MCF 10A (cell line): ENCODE measurements at places on chromosomes 1 and 21. TPM values are rescaled to one million over a fixed set of nuclear protein-coding genes. Genes with fewer than 3 reads are reported as not detected.
A peak's percentile ranks its signal among the peaks of the same experiment; 100 is the strongest.

- H3K27me3 ChIP-seq: no peaks in the 10 kb centered on the region
- H3K4me1 ChIP-seq: peaks cover 5% of the 10 kb centered on the region
- peaks cover 62% of the 10 kb centered on the region for H3K36me3 ChIP-seq
- H3K27ac ChIP-seq: no peak overlapping the region
These were observed 7.2 kb upstream of the NHLH1 start for GRCh38 chr1:160359559-160360226.

ETV3L gene
- not detected in 2 replicates for total RNA-seq

DNA sequence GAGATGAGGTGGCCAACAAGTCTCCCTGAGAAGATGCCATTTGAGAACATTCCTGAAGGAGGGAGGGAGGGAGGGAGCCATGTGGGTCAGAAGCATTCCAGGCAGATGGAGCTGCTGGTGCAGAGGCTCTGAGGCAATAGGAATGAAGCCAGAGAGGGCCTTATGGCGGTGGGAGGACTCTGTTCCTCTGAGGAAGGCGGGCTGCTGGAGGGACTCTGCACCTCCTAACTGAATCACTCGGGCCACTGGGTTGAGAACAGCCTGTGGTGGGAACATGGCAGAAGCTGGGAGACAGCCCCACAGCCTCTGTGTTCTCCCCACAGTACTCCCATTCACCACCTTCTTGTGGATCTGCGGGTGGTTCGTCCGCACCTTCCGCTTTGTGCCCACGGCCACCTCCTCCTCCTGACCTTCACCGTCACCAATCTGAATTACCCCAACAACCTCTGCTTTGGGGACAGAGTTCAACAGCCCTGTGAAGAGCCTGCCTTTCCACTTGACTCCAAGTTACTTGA, 2.4 kb upstream of the TMEM125 start:
- no peak overlapping the region for H3K4me3 ChIP-seq
- no peak overlapping the region for H3K27ac ChIP-seq
- peaks cover 9% of the 10 kb centered on the region for H3K4me1 ChIP-seq
- H3K36me3 ChIP-seq: no peaks in the 10 kb centered on the region

GRCh38 chr1:196115646-196116045, 492.6 kb downstream of the KCNT2 start:
- DNase-seq: peak; percentile 79
- H3K27ac ChIP-seq: peak overlapping the region; percentile 33
- no peak overlapping the region for H3K4me3 ChIP-seq
- H3K36me3 ChIP-seq: no peaks in the 10 kb centered on the region
- H3K4me1 ChIP-seq: peaks cover 17% of the 10 kb centered on the region

- H3K27me3 ChIP-seq: no peaks in the 10 kb centered on the region
- H3K27ac ChIP-seq: no peak overlapping the region
- H3K4me1 ChIP-seq: no peaks in the 10 kb centered on the region
- H3K36me3 ChIP-seq: no peaks in the 10 kb centered on the region
- H3K4me3 ChIP-seq: no peak overlapping the region
These were observed 244.6 kb upstream of the NEGR1 start for GRCh38 chr1:72526926-72527325.

GPR37L1 gene
- total RNA-seq: not detected in 2 replicates

- H3K27me3 ChIP-seq: peaks cover 41% of the 10 kb centered on the region
- no peak for DNase-seq
- no peak overlapping the region for H3K4me3 ChIP-seq
These were observed 78.7 kb downstream of the SETD4 start for GRCh38 chr21:35981514-35982070.

DNA sequence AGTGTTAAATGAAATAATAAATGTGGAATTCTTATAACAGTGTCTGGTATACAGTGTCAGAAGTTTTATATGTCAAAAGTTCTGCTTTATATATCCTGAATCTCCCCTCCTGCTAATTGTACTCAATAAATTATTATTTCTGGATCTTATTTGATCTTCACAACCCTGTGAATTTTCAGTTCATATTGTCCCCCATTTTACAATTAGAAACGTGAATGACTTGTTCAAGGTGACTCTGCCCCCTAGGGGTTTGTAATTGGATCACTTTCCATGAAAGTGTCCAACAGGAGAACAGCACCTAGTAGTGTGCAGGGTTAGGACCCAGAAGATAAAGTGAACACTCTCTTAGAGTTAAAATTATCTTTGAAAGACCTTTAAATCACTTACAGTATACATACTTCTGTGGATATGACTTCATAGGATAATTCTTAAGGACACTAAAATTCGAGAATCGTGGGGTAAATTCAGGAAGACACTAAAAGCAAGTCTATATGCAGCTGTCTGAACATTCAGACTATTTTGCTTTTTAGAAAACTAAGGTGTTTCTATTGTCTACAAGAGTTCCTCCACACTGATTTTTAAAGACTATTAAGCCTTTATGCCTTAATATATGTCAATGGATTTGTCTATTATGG, 4.5 kb upstream of the DDR2 start:
- H3K27ac ChIP-seq: no peak overlapping the region
- H3K4me1 ChIP-seq: peaks cover 17% of the 10 kb centered on the region
- no peaks in the 10 kb centered on the region for H3K36me3 ChIP-seq
- peak; percentile 71 for DNase-seq
- no peak overlapping the region for H3K4me3 ChIP-seq

DNA sequence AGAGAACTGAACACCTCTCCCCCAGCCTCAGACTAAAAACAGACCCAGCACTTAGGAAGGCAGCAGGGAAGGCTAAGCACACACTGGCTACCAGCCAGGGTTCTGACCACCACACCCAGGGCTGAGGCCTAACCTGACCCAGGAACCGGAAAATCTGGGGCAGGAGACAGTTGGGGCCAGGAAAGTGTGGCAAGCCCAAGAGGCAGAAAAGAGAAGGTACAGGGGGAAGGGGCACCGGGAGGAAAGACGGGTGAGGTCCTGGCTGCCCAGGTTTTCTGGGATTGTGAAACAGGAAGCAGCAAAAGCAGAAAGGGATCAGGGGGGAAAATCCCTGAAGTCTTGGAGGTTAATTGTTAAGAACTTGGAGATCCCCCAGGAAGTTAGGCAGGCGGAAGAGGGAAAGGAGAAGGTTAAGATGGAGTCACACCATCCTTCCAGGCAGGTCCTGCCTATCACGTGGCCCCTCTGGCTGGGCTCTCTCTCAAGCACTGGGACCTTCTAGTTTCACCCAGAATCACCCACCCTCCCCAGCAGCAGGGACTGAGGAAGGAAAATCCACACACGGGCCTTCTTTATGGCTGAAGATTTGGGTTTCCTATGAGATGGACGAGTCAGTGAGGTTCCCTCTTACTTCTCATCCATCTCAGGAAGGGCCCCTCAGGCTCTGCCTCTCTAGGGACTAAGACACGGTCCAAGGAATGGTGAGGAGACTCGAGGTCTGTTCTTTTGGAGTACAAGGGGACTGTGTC, 2.6 kb downstream of the HDGF start:
- peak overlapping the region; percentile 99 for H3K27ac ChIP-seq
- no peaks in the 10 kb centered on the region for H3K27me3 ChIP-seq
- H3K4me1 ChIP-seq: peaks cover 58% of the 10 kb centered on the region
- H3K36me3 ChIP-seq: peaks cover 41% of the 10 kb centered on the region

C1orf94 gene
- total RNA-seq: not detected in 2 replicates

GRCh38 chr1:182807907-182808306, 18.3 kb downstream of the NPL start:
- no peak overlapping the region for H3K27ac ChIP-seq
- DNase-seq: no peak
- H3K27me3 ChIP-seq: no peaks in the 10 kb centered on the region
- no peak overlapping the region for H3K4me3 ChIP-seq

DNA sequence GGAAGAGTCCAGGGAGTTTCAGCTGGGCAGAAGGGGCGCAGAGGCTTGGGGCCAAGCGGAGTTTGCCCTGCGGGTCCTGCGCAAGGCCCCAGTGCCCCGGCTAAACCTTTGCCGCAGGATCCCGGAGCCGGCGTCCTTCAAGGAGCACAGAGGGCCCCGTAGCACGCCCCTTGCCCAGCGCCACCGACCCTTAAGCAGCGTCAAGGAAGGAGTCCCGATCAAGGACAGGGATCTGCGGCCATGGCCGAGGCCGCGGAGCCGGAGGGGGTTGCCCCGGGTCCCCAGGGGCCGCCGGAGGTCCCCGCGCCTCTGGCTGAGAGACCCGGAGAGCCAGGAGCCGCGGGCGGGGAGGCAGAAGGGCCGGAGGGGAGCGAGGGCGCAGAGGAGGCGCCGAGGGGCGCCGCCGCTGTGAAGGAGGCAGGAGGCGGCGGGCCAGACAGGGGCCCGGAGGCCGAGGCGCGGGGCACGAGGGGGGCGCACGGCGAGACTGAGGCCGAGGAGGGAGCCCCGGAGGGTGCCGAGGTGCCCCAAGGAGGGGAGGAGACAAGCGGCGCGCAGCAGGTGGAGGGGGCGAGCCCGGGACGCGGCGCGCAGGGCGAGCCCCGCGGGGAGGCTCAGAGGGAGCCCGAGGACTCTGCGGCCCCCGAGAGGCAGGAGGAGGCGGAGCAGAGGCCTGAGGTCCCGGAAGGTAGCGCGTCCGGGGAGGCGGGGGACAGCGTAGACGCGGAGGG, 520 bp downstream of the CLIC6 start:
- H3K4me1 ChIP-seq: no peaks in the 10 kb centered on the region
- no peak overlapping the region for H3K4me3 ChIP-seq
- H3K27ac ChIP-seq: no peak overlapping the region
- no peak for DNase-seq
- H3K27me3 ChIP-seq: peaks cover 12% of the 10 kb centered on the region

DNA sequence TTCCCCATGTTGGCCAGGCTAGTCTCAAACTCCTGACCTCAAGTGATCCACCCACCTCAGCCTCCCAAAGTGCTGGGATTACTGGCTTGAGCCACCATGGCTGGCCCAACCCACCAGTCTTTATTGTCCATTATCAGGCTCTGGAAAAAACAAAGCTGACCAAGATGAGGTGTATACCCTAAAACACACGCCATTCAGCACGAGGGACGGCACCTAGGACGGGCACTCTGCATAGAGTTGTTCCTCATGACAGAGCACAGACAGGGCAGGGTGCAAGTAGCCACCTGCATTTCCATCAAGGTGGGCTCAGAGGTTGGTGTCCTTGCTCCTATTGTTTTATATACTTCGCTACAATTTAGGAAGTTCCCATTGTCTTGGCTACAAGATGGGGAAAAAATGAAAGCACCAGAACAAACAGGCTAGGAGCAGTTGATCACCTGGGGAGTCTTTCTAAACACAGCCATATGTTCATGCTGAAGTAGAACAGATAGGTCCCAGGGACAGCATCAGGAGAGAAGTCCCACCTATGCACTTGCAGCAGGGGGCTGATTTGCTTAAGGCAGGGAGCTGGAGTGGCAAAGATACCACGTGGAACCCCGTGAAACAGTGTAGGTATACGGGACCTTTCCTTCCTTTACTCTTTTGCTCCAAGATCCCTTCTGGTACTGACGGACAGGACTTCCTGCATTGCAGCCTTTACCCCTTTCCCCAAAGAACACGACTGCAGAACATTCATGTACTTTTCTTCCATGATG, 4.5 kb downstream of the KRTCAP2 start:
- DNase-seq: no peak
- H3K36me3 ChIP-seq: peaks cover 39% of the 10 kb centered on the region
- H3K4me1 ChIP-seq: peaks cover 26% of the 10 kb centered on the region
- no peak overlapping the region for H3K27ac ChIP-seq
- H3K4me3 ChIP-seq: no peak overlapping the region
- no peaks in the 10 kb centered on the region for H3K27me3 ChIP-seq

DNA sequence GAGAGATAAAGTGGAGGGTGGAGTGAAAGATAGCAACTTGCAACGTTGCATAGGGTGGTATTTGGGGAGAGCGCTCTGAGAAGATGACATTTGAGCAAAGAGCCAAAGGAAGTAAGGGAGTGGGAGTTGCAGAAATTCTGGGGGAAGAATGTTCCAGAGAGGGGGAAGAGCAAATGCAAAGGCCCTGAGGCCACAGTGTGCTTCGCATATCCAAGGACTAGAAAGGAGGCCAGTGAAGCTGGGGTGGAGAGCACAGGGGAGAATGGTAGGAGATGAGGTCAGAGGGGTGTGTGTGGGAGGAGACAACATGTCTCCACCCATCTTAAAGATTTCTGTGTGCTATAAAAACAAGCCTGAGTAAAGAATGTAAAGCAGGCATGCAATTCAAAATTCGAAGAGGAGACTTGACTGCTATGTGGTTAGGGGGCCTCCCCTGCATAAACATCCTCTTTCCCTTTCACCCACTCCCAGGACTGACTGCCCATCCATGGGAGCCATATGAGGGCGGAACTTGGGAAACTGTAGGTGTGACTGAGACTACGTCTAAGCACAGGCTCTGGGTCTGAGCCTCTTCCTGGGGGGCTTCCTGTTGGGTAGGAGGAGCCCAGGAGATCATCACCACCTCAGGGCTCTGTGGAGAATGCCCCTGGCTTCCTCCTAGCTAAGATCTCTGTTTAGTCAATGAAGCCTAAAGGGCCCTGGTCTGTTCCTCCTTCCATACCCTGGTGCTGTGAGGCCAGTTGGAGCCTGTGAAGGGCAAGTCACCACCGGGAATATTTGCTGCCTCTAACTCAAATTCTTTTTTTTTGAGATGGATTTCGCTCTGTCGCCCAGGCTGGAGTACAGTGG, 2.9 kb upstream of the CLIC4 start:
- peaks cover 16% of the 10 kb centered on the region for H3K4me1 ChIP-seq
- H3K27ac ChIP-seq: no peak overlapping the region
- peaks cover 7% of the 10 kb centered on the region for H3K36me3 ChIP-seq
- H3K4me3 ChIP-seq: no peak overlapping the region
- no peak for DNase-seq

AIRE gene
- not detected in 2 replicates for total RNA-seq

DNA sequence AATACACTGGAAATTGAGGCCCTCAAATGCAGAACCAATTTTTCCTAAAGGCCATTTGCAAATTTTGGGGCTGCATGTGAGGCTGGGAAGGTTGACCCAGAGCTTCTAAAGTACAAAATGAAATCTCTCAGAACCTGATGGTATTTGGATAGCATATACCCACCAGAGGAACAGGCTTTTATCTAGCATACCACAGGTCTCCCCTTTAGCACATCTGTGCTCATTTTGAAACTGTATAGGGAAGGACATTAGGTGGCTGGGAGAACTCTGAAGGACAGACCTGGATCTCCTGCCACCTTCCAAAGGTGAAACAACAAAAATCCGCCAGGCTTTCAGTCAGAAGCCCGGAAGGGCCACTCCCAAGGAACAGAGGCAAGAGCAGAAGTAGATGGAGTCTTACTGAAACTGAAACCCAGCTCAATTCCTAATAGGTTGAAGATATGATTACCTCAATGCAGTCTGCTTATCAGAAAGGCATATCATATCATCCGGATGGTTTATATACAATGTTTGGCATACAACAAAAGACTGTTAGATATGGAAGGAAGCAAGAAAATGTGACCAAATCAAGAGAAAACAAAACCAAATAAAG, 11.6 kb downstream of the CD55 start:
- H3K4me1 ChIP-seq: peaks cover 25% of the 10 kb centered on the region
- H3K4me3 ChIP-seq: no peak overlapping the region
- no peak for DNase-seq
- no peaks in the 10 kb centered on the region for H3K27me3 ChIP-seq

GRCh38 chr21:15062606-15062965, 2.2 kb downstream of the NRIP1 start:
- H3K4me3 ChIP-seq: peak overlapping the region; percentile 77
- peak; percentile 42 for DNase-seq
- no peaks in the 10 kb centered on the region for H3K27me3 ChIP-seq

- no peaks in the 10 kb centered on the region for H3K27me3 ChIP-seq
- H3K36me3 ChIP-seq: no peaks in the 10 kb centered on the region
- no peak for DNase-seq
- no peak overlapping the region for H3K27ac ChIP-seq
- peaks cover 15% of the 10 kb centered on the region for H3K4me1 ChIP-seq
- no peak overlapping the region for H3K4me3 ChIP-seq
These were observed 151.9 kb downstream of the TNFSF18 start for GRCh38 chr1:172898866-172899265.

GRCh38 chr1:175208773-175209492, 16.4 kb upstream of the KIAA0040 start:
- no peaks in the 10 kb centered on the region for H3K27me3 ChIP-seq
- no peak overlapping the region for H3K27ac ChIP-seq
- peaks cover 14% of the 10 kb centered on the region for H3K4me1 ChIP-seq
- no peaks in the 10 kb centered on the region for H3K36me3 ChIP-seq
- H3K4me3 ChIP-seq: no peak overlapping the region
- DNase-seq: no peak
